NCI-H1930 (cell line): ENCODE measurements at places on chromosomes 6 and 20.

DNA sequence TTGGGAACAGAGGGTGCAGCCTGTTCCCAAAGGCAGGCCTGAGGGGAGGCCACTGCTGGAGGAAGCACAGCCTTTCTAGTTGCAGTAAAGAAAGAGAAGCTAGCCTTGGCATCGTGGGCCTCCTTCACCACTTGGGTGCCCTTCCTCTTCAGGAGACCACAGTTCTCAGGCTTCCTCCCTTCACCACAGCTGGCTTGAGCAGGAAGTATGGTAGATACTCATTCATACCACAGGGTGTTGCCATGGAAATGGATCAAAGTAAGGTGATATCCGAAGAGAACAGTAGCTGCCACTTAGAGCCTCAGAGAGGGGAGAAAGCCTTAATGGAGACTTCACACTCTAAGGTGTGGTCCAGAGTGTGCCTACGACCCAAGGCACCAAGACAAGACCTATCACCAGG is 120.4 kb upstream of the RIPOR2 start:
- DNase-seq: no peak

DNA sequence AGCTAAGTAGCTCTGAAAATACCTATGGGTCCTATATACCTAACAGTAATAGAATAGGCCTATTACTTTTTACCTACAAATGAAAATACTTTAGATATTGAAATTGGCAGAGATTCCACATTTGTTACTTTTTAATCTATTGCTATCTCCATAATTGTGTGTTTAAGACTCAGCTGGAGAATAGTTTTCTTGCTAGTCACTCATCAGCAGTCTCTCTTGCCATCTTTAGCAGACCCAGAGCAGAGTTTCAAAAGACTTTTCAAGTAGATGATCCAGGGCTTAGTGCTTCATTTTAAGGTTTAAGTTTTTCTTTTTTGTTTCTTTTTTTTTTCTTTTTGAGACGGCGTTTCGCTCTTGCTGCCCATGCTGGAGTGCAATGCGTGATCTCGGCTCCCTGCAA is 12.9 kb downstream of the ANKS1A start:
- DNase-seq: no peak

- DNase-seq: no peak
Measured at GRCh38 chr6:125307150-125307838, 5.5 kb upstream of the HDDC2 start.

- no peak for DNase-seq
Measured at GRCh38 chr20:62370115-62370806, 3.1 kb upstream of the LAMA5 start.

- peak; percentile 72 for DNase-seq
Measured at GRCh38 chr20:40160097-40160550, 528.9 kb downstream of the MAFB start.

- DNase-seq: no peak
Measured at GRCh38 chr6:35186571-35186970, 27.2 kb upstream of the SCUBE3 start.

- no peak for DNase-seq
Measured at GRCh38 chr20:9475456-9475855, 38.9 kb upstream of the LAMP5 start.

DNA sequence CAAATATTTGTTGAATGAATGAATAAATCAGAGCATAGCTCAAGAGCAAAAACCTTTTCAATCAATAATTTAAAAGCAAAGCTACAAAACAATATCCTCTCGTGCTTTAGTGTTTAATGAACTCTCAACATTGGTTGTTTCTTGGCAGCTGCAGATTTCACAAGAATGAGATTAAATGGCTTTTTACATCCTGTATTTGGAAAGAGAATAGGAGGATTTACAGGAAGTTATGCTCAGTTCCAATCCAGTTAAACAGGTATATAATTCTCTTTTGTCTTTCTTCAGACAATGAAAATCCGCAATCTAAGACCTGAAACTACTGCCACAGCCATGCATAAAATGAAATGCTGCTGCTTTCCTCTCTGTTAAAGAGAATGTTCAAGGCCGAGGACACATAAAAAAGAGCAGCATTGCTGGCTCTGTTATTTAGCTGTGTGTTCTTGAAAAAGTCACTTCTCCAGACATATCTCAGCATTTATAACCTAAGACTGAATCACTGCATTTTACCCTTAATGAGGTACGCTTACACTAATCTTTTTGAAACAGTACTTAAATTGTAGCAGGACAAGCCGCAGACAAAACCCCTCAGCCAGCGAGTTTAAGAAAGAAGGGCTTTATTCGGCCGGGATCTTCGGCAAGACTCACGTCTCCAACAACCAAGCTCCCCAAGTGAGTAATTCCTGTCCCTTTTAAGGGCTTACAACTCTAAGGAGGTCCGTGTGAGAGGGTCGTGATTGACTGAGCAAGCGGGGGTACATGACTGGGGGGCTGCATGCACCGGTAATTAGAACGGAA is 3.6 kb downstream of the C6orf52 start:
- peak; percentile 8 for DNase-seq

DNA sequence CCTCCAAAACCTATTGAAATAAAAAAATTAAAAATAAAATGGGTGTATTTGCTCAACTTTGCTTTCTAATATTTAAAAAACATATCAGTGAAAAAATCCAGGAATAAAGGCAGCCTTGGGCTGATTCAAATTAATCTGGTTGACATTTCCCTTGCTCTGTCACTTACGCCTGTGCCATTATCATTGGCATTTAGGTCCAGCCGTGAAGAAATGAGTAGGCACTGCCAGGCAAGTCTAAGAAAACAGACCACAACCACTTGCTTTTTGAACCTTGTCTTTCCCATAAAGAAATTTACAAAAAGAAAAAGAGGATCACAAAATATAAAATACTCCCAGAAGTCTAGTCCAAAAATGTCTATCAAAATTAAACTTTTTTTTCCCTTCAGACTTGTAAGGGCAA is 59.2 kb upstream of the HBS1L start:
- no peak for DNase-seq

- DNase-seq: no peak
Measured at GRCh38 chr6:135854799-135855198, 3.3 kb downstream of the PDE7B start.

GRCh38 chr6:144156338-144156737 is 6.0 kb downstream of the STX11 start:
- no peak for DNase-seq

GRCh38 chr6:131900231-131900630 is 50.9 kb downstream of the CCN2 start:
- no peak for DNase-seq

DNA sequence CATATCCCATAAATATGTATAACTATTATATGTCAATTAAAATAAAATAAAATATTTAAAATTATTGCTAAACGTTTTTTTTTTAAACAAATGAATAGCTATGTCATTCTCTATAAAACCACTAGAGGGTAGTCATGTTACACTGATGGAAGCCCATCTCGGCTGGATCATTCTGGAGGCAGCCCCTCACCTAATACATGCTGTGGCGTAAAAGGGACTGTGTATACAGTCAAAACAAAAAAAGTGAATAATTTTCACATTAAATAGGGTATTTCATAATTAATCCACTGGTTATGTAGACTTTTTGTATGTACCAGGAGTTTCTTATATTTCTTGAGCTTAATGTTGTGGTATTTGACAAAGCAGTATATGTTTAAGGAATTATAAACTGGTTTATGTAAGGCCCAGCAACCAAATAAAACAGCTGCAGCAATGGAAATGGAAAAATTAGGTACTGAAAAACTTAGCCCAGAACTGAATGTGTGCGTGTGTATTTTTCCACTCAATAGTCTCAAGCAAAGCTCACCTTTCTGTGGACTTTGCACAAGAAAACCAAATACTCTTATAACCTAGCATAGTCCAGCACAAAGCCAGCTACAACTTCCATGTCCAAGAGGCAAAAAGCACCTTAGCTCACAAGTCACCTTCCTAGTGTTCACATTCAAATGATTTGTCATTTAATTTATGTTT is 81.7 kb downstream of the COL9A1 start:
- no peak for DNase-seq

- DNase-seq: peak; percentile 28
Measured at GRCh38 chr6:43627008-43627825, 1.8 kb downstream of the GTPBP2 start.

GRCh38 chr6:52591832-52592231 is 15.0 kb upstream of the TRAM2 start:
- no peak for DNase-seq

GRCh38 chr6:149372062-149372461 is 28.0 kb upstream of the SUMO4 start:
- no peak for DNase-seq

GRCh38 chr6:44222486-44223318 is 693 bp upstream of the SLC29A1 start:
- DNase-seq: no peak

DNA sequence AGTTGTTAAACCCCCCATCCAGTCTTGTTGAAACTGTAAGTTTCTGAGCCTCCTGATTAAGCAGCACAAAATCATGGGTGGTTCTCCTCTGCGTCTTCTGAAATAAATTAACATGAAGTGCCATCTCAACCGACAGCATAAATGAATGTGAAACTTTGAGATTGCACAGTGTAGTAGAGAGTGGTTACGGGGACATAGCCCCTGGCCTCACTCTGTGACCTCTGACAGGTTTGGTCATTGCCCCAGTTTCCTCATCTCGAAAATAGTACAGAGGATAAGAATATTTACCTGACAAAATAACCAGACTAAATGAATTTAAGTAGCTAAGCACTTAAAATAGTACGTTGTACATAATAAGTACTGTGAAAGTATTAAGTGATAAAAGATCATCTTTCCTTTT is 19.1 kb downstream of the NKX2-4 start:
- no peak for DNase-seq

DNA sequence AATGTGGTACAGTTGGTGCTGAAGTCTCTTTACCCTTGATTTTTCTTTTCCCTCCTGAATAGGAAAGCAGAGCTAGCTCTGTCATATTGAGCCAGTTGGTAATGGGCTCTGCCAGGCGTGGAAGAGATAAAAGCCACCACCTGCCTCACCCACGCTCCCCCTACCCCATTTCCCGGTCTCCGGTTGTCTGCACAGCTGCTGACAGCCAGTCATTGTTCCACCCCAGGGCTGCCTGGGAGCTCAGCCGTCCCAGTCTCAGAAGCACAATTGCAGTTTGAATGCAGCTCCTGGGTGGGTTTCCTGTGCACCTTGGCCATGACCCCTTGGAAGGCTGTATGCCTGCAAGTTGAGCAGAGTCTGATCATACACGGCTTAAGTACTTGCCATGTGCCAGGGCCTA is 675.2 kb upstream of the FLRT3 start:
- no peak for DNase-seq

DNA sequence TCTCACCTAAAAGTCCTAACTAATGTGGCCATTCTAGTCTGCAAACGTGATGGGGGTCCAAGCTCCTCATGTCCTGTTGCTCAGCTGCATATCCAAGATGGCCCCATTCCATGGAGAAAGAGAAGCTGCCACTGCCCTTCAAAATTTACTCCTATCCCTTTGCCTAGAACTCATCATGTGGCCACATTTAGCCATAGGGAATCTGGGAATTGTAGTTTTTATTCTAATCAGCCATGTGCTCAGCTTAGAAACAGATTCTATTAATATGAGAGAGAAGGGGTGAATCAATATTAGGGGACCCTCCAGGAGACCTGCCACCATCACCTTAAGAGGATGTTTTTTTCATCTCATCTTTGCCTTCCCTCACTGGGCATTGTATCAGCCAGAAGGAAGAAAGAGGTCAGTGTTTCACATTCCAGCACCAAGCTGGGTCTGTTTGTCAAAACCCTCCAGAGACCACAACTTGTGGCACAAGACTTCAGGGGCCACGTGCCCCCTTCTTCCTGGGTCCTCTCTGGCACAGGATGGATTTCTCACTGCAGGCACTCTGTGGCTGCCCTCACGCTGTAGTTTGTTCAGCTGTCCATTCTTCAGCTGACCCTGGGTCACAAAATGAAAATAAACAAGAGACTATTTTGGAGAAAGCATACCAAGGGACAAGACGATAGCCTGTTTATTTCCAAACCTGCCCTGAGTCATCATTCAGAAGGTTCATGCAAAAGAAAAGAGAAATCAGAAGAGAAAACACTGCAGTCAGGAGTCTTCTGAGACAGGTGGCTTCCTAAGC is 172.0 kb downstream of the EYA2 start:
- no peak for DNase-seq

GRCh38 chr6:158344534-158344933 is 32.3 kb downstream of the TULP4 start:
- DNase-seq: no peak

GRCh38 chr6:103107985-103108384 is 1714.5 kb downstream of the GRIK2 start:
- DNase-seq: no peak

GRCh38 chr6:158642097-158642601 is 2.4 kb downstream of the DYNLT1 start:
- no peak for DNase-seq
